ENCODE measurements at places on chromosomes 3 and 15. TPM values are rescaled to one million over a fixed set of nuclear protein-coding genes. Genes with fewer than 3 reads are reported as not detected.

Gene TGM4
- not detected for total RNA-seq

Gene C3orf49
- not detected for total RNA-seq

Gene EFHB
- total RNA-seq: 3.0 TPM

Gene C15orf62
- 0.87 TPM for total RNA-seq

Gene CLCN2
- 4.1 TPM for total RNA-seq

Gene IQCH
- total RNA-seq: 2.0 TPM

Gene ITGA11
- 154 TPM for total RNA-seq

Gene CHRM5
- total RNA-seq: not detected

Gene COLQ
- 18.7 TPM for total RNA-seq

Gene VEPH1
- not detected for total RNA-seq

Gene PFKFB4
- 7.2 TPM for total RNA-seq

Gene STARD5
- total RNA-seq: 7.0 TPM

Gene LRTM1
- not detected for total RNA-seq

Gene NEO1
- total RNA-seq: 31.4 TPM

GRCh38 chr15:56322444-56322843 is 42.8 kb upstream of the TEX9 start:
- DNase-seq: no peak

GRCh38 chr15:76932135-76932966 is 802 bp downstream of the RCN2 start:
- no peak for DNase-seq

DNA sequence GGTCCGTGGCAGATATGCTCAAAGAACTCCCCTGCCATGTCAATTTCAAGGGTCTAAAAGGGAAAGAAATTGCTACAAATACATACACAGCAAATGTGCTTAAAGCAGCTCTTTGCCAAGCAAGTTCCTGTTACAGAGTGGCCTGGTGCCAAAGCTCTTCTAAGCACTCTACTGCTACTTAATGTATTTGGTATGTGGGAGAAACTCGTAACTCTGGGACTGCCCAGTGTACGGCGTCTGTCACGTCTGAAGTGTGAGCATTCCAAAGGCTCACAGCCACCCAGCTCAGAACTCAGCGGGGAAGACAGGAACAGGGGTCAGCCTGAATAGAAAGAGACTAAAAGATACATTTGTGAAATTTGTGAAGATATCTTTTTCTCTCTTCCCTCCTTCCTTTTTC is 54.6 kb downstream of the RBMS3 start:
- peak; percentile 91 for DNase-seq

GRCh38 chr3:195020921-195021320 is 250.0 kb downstream of the XXYLT1 start:
- no peak for DNase-seq

- no peak for DNase-seq
These were observed 14.6 kb upstream of the LRRC15 start for GRCh38 chr3:194384156-194384555.

GRCh38 chr3:187744169-187745151 is 808 bp downstream of the BCL6 start:
- DNase-seq: peak; percentile 75

DNA sequence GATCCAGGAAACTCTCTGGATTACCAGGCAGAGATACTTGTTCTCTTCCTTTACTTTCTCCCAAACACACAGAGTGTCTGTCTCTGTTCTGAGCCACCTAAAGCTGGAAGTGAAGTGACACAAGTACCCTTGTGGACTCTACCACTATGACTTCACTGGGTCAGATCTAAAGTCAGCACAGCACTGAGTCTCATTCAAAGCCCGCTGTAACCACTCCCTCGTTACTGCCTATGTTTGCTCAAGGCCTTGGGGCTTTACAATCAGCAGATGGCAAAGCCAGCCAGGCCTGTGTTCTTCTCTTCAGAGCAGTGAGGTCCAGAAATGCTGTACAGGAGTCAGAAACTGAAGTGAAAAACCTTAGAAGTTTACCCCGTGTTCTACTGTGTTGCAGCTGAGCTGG is 588.3 kb upstream of the SEMA6D start:
- no peak for DNase-seq

- no peak for DNase-seq
These were observed 455 bp upstream of the SNAP23 start for GRCh38 chr15:42494998-42495360.

GRCh38 chr3:148150141-148150540 is 547.6 kb upstream of the AGTR1 start:
- no peak for DNase-seq

DNA sequence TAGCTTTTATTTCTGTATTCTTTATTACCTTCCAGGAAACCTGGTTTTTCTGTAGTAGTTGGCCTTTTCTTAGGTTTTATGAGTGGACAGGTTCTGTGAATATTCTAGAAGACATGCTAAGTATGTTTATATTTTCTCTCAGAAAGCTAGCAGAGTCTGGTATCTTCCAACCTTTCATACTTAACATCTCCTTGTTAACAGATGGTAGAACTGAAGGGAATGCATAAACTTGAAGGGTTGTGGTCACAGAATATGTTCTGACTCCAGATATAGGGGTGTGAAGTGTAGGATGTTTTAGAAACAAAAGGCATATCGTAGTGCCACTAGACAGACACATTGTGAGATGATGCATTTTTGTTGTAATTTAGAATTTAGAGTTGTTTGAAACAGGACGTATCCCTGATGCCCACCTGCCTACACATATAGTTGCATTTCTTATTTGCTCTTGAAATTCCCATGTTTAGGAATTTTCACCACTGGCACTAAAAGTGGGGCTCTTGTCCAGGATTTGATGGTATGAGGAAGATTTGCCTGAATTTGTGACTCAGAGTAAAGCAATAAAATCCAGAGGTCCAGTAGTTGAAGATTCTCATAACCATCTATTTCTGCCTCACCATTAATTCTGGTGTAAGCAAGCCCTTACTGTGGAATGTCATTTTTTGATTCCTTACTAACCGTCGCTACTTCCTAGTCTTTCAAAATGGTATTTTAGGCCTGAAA is 274.5 kb downstream of the FEZF2 start:
- DNase-seq: no peak

GRCh38 chr3:152865668-152866245 is 30.8 kb downstream of the P2RY1 start:
- no peak for DNase-seq

DNA sequence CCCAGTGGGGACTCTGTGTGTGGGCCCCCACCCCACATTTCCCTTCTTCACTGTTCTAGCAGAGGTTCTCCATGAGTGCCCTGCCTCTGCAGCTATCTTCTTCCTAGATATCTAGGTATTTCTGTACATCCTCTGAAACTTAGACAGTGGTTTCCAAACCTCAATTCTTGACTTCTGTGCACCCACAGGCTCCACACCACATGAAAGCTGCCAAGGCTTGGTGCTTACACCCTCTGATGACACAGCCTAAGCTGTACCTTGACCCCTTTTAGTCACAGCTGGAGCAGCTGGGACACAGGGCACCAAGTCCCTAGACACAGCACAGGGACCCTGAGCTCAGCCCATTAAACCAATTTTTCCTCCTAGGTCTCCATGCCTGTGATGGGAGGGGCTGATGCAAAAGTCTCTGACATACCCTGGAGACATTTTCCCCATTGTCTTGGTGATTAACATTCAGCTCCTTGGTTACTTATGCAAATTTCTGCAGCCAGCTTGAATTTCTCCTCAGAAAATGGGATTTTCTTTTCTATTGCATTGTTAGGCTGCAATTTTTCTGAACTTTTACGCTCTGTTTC is 304.5 kb downstream of the OTOL1 start:
- no peak for DNase-seq

DNA sequence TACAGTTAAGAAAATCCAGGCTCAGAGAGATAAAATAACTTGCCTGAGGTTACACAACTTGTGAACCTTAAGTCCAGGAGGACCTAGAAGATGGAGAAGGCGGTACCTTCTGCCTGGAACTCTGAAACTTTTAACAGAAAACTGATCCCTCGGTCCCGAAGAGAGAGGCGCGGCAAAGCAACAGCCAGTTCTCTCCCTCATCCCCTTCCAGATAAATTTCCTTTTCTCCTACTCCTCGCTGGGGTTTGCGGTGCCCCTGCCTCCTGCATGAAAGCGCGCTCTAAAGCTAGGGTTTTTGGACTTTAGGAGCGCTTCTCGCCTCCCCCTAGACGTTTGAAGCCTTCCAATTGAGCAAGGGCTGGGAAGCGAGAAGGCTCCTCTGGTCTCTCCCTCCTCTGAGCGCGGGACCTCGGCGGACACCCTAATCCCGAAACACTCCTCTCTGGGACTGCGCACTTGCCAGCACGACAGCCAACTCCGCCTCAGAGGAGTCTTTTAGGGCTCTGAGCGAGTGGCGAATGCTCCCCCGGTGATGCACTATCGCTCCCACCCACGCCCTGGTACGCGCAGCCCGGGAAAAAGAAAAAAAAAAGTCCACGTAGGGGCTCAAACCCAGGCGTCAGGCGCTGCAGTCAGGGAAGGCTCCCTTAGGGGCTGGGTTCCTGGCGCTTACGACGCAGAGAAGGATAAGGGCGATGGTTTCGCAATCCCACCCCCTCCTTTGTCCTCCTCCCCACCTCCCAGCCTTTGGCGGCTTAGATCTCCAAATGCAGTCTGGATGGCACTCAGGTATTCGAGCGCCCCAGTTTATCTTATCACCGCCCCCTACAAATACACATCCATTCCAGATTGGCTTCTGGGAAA is 7.9 kb upstream of the EOMES start:
- no peak for DNase-seq

- DNase-seq: no peak
These were observed 195.4 kb upstream of the HES1 start for GRCh38 chr3:193940526-193940925.

GRCh38 chr15:40044717-40045571 is 6.0 kb upstream of the SRP14 start:
- peak; percentile 94 for DNase-seq

DNA sequence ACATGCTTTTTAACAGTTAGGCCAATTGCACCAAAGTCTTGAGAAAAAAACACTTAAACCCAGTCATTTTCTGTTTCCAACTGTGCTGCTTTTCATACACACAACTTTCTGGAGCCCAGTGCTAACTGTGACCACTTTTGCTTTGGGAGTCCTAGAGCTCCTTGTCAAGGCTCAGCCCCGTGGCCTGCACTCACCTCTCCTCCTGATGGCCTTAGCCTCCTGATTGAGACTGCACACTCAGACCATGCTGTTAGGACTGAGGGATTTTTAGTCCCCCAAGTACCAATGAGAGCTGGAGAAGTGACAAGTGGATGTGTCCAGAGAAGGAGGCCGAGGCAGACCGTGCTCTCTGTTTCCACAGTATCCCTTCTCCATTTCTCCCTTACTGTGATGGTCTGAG is 15.2 kb upstream of the RARRES1 start:
- no peak for DNase-seq

GRCh38 chr3:196274585-196274984 is 12.9 kb downstream of the PCYT1A start:
- no peak for DNase-seq

All from aorta (tissue), 5 donors.